ENCODE measurements at places on chromosomes 3 and 15.

DNA sequence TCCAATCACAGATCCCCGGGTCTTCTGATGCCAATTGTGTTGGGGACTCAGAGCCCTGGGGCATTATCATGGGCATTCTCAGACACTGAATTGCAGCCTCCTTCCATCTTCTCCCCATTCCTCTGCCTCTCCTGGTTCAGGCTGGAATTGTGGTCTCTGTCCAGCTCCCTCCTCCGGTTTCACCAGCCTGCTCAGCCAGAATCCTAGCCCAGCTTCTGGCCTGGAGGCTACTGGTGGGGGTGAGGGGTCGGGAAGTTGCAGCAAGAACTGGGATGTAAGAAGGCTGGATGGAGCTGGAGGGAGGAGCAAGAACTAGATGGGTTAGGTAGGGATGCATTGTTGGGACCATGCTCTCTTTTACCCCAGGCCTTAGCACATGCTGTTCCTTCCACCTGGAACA lies 53.5 kb downstream of the TLE3 start:
- no peak for DNase-seq

DNA sequence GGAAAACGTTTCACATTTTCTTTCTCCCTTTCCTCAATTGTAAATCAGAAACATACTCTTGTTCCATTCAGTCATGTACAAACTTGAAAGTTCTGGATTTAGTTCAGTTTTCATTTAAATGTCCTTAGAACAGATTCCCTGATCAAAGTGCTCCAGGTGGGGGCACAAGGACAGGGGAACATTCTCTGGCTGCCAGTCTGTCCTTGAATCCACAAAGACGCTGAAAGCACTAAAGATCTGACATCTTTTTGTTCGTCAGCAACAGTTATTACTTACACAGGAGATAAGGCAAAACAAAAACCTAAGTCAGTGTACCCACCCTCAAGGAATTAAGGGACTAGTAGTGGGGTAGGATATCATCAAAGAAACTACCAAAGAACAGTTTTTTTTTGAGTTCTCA lies 139.2 kb downstream of the GHSR start:
- no peak for DNase-seq

DNA sequence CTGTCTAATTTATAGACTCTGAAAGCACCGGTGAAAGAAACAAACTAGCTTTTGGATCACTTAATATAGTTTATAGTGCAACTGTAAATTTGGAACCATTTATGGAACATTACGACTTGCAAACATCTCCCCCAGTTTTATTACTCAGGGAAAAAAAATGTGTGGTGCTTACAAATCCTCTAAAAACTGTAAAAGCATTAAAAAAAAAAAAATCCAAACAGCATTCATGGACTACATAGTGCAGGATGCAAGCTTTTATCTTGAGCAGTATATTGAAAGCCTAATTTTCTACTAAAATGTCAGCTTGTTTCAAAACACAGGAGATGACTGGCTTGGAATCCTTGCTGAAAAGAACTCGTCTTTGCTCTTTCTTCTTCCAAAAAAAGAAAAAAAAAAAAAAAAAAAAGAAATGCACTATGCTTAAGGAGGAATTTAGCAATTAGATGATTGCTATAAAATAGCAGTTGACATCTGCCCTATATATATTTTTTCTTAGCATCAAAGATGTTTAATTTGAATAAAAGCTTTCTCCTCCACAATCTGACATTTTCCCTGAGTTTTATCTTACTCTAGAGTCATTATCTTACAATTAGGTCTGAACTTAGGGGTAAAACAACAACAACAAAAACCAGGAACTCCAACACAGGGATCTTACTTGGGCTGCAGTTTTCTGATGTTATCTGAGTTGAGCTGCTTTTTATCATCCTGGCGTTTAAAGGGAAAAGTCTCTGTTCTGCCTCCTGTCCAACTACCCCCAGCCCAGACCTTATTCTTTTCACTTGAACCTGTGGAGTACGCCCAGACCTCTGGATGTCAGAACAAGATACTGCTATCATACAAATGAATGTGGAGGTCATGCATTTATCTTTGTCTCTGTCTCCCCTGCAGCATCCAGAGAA lies 62.6 kb upstream of the PDZRN3 start:
- no peak for DNase-seq

- DNase-seq: no peak
Observed at GRCh38 chr15:80489030-80489594, 84.9 kb downstream of the ARNT2 start.

DNA sequence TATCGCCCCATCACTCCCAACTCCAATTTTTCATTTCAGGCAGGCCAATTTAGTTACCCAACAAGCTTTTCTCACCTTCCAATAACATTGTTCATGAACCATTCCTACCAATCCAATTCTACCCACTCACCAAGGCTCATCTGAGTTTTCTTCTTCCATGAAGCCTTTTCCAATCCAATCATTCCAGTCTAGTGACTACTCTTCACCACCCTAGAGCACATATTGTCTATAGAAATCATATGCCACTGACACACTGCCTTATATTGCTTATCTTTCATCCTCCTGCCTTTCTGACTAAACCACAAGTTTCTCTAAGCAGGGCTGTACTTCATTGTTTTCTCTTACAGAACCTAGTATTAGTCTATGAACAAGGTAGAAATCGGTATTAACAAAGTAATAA lies 11.4 kb downstream of the CCDC14 start:
- no peak for DNase-seq

- no peak for DNase-seq
Observed at GRCh38 chr15:93035092-93035915, 53.7 kb downstream of the RGMA start.

- DNase-seq: no peak
Observed at GRCh38 chr15:63048776-63049665, 6.5 kb downstream of the TPM1 start.

- no peak for DNase-seq
Observed at GRCh38 chr3:28171962-28172361, 69.5 kb upstream of the CMC1 start.

- DNase-seq: no peak
Observed at GRCh38 chr15:96054621-96055020, 275.9 kb upstream of the NR2F2 start.

DNA sequence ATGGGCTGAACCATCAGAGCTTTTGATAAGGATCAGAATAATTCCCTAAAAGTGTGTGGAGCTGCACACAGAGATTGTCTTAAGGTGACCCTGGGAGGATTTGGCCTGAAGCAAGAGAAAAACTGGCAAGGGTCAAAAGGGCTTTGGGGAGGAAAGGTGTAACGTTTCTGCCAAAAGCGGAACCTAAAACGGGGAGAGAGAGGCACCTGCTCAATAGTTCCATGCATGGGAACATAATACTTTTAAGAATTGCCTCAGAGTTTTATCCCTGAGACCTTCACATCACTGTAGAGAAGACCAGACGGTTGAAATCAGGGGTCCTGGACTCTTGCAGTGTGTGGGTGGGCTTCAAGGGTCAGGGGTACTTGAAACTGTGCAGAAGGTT lies 5.9 kb downstream of the ZNF710 start:
- DNase-seq: no peak

DNA sequence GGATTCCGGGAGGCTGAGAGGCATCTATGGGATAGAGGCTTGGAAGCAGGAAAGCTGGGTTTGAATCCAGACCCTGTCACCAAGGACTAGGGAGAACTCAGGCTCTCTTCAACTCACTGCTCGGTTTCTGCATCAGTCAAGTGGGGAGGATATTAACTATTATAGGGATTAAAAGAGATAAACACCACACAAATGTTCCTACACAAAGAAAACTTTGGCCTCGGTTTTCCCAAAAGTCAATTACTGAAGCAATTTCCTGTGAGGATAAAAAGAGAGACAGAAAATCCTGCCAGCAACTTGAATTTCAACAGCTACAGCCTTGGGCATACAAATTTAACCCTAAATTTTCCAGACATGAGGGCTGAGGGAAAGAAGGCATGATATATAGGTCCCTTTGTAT lies 36.0 kb downstream of the ITGB5 start:
- no peak for DNase-seq

DNA sequence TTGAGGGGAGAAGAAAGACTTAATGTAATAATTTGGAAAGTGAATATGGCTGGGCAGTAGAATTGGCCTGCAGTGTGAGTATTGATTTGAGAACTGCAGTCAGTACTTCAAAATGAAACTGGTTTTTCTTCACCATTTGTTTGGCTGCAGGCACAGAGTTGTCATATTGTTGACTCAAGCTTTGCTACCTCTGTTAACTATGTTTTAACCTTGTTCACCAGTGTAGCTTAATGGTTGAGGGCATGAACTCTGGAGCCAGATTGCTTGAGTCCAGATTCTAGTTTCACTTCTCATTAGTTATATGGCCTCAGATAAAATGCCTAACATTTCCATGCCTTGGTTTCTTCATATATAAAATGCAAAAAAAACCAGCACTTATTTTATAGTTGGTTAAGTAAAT lies 64.1 kb downstream of the CFAP44 start:
- DNase-seq: no peak

DNA sequence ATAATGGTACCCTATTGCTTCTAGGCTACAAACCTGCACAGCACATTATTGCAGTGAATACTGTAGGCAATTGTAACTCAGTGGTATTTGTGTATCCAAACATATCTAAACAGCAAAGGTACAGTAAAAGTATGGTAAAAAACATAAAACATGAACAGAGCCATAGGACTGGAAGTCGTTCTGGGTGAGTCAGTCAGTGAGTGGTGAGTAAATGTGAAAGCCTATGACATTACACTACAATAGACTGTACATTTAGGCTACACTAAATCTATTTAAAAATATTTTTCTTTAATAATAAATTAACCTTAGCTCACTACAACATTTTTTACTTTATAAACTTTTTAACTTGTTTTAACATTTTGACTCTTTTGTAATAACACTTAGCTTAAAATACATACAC lies 21.3 kb downstream of the RAB6B start:
- DNase-seq: no peak
